ENCODE measurements at places on chromosomes 2 and 18.
A peak's percentile ranks its signal among the peaks of the same experiment; 100 is the strongest.

DNA sequence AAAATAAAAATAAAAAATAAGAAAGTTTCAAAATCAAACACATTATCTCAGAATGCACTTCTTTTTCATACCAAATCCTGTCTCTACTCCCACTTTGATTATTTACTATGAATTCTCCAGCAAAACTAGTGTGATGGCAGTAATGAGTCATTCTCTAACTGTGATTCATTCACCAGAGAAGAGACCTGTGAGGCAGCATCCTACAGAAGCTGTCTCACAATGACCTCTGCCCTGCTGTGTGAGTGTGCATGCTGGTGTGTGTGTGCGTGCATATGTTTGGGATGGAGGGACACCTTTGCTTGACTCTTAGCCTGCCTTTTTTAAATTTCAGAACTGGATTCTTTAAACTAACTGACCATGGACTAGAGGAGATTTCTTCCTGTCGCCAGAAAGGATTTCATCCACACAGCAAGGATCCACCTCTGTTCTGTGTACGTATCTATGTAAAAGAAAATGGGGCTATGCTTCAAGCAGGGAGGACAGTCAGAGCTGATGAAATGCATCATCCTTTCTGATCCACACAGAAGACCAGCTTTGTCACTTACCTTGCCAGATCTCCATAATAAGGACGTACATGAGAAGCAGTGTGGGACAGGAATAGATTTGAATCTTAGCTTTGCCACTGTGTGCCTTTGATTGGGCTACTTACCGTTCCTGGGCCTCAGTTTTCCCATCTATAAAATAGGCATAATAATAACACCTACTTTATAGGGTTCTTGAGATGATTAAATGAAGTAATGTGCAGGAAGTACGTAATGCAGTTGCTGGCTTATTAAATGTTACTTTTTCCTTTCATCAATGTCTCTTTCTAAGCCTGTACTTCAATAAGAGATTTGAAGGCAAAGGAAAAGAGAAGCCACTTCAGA, 31.2 kb downstream of the STAMBP start:
- peak; percentile 44 for DNase-seq

- no peak for DNase-seq
Observed at GRCh38 chr2:222912117-222912516, 51.3 kb downstream of the ACSL3 start.

GRCh38 chr18:58321986-58322385, 278.0 kb downstream of the NEDD4L start:
- peak; percentile 63 for DNase-seq

DNA sequence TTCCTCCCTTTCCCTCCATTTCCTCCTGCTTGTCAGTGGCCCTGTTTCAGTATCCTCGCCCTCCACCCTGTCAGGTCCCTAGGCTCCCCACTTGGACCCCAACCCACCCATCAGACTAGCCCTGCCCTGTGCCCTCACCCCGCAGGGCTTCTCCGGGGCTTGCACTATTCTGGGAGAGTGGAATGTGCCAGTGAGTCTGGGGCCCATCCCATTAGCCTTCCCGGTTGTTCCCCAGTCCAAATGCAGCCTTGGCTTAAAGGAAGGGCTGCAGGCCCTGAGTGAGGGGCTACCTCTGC, 45.5 kb downstream of the MYO7B start:
- DNase-seq, result no peak

GRCh38 chr2:97688062-97688827, 18.7 kb downstream of the C2orf92 start:
- no peak for DNase-seq

GRCh38 chr2:140506606-140507005, 1624.2 kb downstream of the LRP1B start:
- no peak for DNase-seq

DNA sequence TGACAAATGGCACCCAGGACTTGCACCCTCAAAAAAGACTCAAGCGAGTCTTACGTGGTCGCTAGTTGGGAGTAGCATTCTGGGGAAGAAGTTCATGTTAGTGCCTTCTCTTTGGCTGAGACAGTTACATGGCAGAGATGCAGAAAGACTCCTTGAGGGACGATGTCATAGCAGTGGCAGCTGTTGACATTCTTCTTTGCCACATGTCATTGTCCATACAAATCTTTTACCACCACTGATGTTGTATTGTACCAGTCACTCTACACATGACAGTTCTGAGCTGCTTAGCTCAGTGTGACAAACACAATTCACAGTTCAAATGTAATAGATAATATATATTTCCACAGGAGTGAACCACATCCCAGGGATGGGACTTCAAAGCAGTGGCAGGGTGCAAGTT, 197.1 kb downstream of the TCF4 start:
- no peak for DNase-seq

DNA sequence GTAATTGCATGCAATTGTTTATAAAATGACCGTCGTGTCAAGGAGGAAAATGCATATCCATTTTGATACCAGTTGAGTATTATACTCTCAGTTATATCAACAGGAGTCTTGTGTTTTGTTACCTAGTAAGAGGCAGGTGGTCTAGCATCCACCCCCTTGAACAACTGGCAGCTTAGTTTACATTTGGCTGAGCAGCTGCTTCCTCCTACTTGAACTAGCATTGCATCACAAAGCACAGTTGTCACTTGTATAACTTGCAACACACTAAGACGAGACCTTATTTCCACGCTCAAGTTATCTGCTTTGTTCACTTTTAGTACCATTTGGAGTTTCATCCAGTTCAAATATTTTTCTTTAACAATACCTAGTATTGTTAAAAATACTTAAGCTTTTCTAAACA, 75.4 kb upstream of the UBE2E3 start:
- DNase-seq, result no peak

GRCh38 chr2:136437461-136437860, 319.5 kb upstream of the CXCR4 start:
- no peak for DNase-seq

GRCh38 chr2:236120141-236120601, 48.0 kb downstream of the GBX2 start:
- no peak for DNase-seq

- DNase-seq, result no peak
Observed at GRCh38 chr18:34697233-34697632, 12.9 kb upstream of the DTNA start.

- peak; percentile 36 for DNase-seq
Observed at GRCh38 chr2:28751956-28752630, 463 bp downstream of the PPP1CB start.

DNA sequence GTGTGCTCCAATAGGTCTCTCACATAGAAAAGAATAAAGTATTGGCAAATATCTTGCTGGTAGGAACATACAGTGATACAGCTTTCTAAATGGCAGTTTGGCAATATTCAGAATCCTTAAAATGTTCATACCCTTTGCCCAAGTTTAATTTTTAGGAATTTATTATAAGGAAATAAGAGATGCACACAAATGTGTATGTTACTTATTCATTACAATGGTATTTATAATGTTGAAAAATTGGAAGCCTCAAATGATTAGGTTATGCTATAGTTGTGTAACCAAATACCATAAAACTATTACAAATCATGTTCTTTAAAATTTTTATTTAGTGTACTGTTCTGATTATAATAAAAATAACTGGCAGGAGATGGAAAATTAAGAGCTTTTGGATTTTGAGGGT, 196.8 kb downstream of the MCFD2 start:
- DNase-seq, result no peak

DNA sequence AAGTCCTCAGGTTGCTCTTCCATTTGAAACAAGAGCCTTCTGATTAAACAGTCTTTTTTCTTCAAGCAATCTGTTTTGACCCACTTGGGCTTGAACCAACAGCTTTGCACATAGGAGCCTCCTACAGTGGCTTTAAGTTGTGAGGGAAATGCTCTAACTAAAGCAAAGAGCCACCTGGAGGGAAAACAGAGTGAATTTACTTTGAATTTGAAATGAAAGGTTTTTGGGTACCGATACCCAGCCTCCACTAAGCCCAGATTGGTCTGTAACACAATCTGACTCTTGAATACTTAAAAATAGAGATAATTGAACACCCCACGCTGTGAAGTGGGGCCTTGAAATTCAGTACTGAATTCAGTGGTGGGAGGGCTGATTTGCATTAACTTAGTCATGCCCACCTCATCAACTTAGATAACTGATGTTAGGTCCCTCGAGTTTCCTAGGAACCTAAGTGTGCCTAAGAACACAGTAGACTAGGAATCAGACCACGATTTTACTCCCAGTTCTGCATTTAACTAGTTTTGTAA, 56.3 kb upstream of the ACVR1C start:
- no peak for DNase-seq

GRCh38 chr2:182038576-182038975, 52.9 kb downstream of the PPP1R1C start:
- no peak for DNase-seq

GRCh38 chr2:223010641-223011040, 41.3 kb upstream of the KCNE4 start:
- DNase-seq, result no peak

GRCh38 chr2:26997394-26997793, 27.0 kb downstream of the MAPRE3 start:
- DNase-seq, result no peak

GRCh38 chr2:215843579-215843978, 169.8 kb downstream of the MREG start:
- no peak for DNase-seq

GRCh38 chr18:34767601-34768027, 57.5 kb downstream of the DTNA start:
- no peak for DNase-seq

GRCh38 chr18:74996055-74996454, 212.9 kb downstream of the PTGR3 start:
- DNase-seq, result no peak

DNA sequence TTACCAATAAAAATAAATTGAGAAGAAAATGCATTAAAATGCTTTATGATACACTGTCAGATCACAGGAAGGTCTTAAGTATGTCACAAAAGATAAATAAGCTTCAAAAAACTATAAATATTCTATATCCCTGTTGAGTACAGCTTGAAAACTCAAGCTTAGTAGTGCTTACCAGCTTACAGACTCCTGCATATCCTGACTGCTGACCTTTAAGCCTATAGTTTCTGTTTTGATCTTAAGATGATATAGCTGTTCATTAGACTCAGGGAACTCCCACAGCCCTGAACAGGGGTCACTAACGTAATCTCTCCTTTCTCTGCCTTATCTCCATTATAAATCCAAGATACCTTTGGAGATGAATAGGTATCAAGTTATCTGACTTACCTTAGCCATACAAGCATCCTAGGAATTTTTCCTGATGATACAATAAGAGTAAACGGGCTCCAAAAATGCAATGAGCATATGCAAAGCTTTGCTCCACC, 93.7 kb upstream of the RBBP8 start:
- DNase-seq, result no peak

GRCh38 chr18:58507880-58508279, 121.0 kb downstream of the ALPK2 start:
- no peak for DNase-seq

GRCh38 chr2:201532686-201533304, 81.3 kb downstream of the STRADB start:
- DNase-seq, result peak; percentile 9

DNA sequence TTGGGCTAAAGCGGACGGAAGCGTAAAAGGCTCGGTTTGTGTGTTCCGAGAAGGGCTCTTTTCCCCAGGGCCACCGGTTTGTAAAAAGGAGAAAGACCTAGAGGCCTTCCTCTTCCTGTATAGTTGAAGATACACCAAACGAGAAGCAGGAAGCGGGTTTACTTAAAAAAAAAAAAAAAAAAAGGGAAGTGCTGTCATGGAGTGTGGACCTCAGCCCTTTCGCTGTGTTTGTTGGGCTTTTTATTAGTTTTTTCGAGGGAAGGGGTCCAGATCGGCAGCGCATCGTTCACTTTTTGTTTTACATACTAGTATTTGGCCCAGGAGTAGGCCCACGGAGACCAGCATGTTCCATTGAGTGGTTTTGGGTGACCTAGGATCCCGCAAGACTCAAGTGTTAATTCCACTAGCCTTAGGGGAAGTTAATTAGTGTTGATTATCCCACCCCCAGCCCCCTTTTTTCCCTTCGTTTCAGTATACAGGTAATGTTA, 676 bp downstream of the ACTR2 start:
- no peak for DNase-seq

GRCh38 chr2:152042636-152043615, 55.9 kb downstream of the CACNB4 start:
- DNase-seq, result no peak

GRCh38 chr2:88967844-88968243, 276.4 kb downstream of the RPIA start:
- no peak for DNase-seq

GRCh38 chr2:120272763-120273481, 20.3 kb downstream of the RALB start:
- no peak for DNase-seq

- DNase-seq, result no peak
Observed at GRCh38 chr2:68404893-68405799, 40.1 kb downstream of the PLEK start.

DNA sequence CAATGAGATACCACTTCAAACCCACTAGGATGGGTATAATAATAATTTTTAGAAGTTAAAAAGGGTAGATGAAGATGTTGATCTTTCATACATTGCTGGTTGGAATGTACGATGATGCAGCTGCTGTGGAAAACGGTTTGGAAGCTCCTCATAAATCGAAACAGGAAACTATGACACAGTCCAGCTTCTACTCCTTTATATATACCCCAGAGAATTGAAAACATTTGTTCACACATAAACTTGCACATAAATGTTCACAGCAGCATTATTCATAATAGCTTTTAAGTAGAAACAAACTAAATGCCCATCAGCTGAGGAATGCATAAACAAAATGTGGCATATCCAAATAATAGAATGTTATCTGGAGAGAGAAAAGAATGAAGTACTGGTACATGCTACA, 95.0 kb downstream of the STRADB start:
- DNase-seq, result no peak

DNA sequence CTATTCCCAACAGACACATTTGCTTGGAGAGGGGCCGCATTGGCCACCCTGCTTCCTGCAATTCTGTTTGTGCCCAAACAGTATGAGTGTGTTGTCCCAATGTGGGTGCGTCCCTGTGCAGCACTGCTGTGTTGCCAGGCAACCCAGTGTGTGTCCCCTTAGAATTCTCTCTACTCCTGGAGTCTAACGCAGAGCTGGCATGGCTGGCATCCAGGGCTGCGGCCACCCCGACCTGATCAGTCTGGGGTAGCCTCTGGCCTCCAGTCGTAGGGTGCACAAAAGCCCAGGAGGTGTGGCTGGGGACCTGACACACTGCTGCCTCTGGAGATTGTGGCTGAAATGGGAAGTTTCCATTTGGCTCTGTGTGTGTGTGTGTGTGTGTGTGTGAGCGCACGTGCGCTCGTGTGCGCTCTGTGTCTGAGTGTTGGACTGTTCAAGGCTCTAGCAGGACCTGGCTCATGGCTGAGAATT, 48.0 kb downstream of the TEX44 start:
- DNase-seq, result no peak
